ENCODE measurements at places on chromosomes 12 and 14.

- DNase-seq: no peak
Observed at GRCh38 chr12:112234303-112234702, 108.9 kb downstream of the TRAFD1 start.

DNA sequence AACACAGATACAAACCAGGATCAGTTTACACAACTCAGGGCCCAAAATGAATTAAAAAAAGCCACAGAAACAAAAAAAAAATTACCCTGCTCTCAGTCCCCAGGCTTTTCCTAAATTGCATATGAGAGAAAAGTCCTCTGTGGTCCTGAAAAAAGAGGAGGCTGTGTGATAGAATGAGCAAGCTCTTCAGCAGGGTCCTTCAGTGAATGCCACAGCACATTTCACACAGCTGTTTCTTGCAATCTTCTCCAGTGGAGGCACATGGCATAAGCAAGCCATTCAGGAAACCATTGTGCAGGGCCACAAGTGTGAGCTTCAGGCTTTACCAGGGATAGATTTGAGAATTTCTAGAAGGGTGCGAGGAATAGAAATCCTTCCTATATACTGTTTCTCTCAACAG is 168.5 kb downstream of the PPM1H start:
- DNase-seq: no peak

DNA sequence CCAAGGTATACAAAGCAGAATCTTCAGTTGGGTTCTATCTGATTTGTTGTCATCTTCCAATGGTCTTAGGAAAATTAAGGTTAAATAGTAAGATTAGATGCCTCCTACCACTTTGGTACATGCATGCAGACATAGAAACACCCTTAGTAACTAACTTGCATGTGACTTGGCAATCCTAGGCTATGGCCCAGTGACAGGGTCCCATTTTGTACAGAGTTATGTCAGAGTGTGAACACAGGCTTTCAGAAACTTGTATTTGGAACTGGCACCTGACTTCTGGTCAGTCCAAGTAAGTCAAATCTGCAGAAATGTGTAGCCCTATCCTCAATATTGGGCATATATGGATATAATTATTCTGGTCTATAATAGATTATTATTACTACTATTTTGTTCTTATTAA is 53.1 kb downstream of the DAD1 start:
- DNase-seq: no peak

GRCh38 chr12:76866726-76867125 is 12.1 kb downstream of the CSRP2 start:
- DNase-seq: peak; percentile 78

DNA sequence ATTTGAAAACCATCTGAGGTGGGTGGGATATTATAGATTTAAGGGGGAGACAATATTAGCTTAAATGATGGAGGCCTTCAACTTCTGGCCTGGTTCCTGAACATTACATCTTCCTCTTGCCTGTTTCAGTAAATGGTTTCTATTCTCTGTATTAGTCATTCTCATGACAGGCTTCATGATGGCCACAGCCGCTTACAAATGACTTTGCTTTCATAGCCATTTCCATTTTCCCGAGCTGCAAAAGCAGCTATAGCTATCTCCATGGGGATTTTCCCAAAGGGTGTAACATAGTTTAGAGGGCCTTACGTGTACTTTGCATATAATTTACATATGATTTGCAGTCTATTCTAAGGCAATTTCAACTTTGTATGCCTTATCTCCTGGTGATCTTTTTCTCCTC is 121.8 kb downstream of the NRXN3 start:
- no peak for DNase-seq

DNA sequence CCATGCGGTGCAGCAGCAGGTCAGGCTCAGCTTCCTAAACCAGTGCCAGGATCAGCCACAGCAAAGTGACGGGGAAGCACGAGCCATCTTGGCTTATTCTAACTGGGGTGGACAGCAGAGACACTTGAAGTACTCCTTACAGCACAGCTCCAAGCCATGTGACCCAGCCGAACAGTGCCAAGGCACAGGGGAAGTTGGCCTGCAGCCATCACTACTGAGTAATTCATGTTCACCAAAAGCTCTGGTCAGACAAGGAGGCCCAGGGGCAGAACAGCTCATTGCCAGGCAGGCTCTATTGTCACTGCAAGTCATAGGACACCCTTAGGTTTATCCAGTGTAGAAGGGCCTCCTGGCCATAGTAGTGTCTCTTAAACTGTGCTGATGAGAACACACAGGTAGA is 23.4 kb upstream of the SLC35F4 start:
- peak; percentile 5 for DNase-seq

DNA sequence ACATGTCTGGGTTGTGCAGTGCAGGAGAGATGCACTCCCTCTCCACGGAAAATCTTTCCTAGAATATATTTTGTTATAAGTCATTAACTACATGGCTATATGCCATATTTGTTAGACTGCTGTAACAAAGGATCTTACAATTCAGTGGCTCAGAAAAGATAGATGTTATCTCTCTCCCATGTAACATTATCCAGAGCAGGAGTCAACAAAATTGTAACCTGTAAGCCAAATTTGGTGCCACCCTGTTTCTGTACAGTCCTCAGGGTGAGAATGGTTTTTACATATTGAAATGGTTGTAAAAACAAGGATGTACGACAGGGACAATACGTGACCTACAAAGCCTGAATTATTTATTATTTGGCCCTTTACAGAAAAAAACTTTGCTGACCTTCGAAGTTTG is 155.5 kb downstream of the KIF21A start:
- no peak for DNase-seq

DNA sequence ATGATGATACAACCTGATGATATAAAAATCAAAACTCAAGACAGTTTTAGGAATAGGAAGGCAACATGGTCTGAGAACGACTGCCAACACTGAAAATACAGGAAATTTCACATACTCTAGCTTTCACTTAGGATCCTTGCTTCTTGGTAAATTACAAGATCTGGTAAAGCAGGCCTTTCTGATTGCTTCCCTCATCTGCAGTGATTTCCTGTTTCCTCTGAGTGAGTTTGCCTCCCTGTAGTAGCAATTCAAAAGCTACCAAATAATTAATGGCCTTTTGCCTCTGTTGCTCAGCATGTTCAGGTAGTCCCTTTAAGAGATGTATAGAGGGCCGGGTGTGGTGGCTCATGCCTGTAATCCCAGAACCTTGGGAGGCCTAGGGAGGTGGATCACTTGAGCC is 2.0 kb upstream of the IRAK3 start:
- DNase-seq: no peak

- no peak for DNase-seq
Observed at GRCh38 chr14:58977366-58977765, 211.1 kb upstream of the DAAM1 start.

GRCh38 chr12:130461839-130462557 is 124.3 kb downstream of the PIWIL1 start:
- DNase-seq: no peak

GRCh38 chr14:33477797-33478196 is 473.1 kb downstream of the EGLN3 start:
- no peak for DNase-seq

DNA sequence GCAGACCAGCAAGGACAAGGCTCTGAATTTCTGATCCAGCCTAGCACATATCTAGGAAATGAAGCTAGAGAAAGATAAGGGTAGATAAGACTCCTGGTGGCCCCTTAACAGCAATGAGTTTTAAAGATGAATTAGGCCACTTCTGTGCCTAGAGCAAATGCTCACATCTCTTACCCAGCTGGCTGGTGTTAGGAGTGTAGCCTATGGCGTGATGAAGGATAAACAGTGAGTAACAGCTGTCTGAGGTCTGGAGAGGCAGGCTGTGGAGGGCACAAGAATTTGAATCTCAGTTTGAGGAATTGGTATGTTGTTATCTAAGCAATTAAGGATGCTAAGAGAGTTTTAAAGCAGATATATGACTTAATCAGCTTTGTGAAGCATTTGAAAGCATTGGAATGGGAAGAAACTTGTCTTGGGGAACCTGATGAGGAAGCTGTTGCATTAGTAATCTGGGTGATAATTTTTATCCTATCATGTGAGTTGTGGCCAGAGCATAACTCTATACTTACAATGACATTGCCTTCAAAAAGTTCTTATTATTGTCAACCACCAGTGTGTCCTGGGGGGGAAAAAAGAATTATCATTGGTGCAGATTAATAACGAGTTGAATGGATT is 161.8 kb downstream of the SRGAP1 start:
- DNase-seq: no peak
